ENCODE measurements at places on chromosomes 2 and 18.

GRCh38 chr2:156455361-156455975 lies 19.3 kb downstream of the GPD2 start:
- DNase-seq: no peak

DNA sequence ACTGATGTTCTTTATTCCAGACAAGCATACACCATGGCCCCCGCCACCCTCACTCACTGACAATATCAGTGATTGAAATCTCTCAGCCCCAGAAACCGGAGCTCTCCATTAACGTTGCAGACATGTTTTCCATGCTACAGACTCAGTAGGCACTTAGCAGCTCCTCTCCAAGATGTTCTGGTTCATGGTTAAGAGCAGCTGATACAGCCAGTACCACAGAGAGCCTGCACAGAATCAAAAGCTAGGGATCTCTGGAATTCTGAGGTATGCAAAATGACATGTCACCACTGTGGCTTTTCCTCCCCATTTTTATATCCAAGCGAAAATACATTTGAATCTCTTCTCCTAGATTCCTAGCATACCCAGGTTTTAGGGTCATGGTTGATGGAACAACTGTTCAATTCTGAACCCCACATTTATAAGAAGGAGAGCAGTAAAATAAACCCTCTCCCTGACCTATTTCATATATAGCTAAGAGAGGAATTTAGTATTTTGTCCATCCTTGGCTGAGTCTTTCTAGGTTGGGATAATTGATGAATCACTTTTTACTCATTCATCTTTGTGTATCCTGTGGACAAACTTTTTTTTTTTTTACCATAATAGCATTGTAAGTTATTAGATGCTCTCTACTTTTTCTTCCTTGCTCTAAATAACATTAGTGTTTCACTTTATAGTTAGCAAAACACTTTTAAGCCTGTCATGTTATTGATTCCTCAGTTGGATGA lies 488.4 kb upstream of the PIK3C3 start:
- DNase-seq: no peak

DNA sequence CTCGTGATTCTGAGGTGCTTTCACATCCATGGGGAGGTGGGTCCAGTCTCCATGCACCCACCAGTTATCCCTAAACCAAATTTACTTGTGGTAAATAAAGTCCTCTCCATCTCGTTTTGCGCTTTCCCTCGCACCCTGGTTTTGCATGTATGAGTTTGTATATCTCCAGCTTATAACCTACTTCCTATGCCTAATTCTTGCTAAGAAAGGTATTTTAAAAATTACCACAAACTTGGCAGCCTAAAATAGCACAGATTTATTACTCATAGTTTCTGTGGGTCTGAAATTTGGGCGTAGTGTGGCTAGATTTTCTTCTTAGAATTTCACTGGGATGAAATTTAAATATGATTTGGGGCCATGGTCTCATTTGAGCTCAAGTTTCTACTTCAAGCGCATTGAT lies 511.5 kb downstream of the NYAP2 start:
- no peak for DNase-seq

DNA sequence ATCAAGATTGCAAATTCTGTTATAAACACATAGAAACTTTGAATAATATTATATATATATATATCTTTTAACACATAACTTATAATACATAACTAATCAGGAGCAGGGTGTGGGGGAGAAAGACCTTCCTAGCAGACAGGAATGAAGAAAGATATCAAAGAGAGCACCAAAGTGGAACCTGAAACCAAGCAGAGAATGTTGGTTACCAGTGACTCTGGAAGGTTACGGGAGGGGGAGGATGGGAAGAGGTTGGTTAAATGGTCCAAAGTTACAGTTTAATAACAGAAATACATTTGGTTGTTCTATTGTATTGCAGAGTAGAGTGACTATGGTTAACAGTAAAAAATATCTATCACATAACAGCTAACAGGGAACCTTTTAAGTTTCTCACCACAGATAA lies 366.7 kb downstream of the LRRTM4 start:
- DNase-seq: no peak

GRCh38 chr2:73176205-73176880 lies 26.0 kb upstream of the NOTO start:
- no peak for DNase-seq

DNA sequence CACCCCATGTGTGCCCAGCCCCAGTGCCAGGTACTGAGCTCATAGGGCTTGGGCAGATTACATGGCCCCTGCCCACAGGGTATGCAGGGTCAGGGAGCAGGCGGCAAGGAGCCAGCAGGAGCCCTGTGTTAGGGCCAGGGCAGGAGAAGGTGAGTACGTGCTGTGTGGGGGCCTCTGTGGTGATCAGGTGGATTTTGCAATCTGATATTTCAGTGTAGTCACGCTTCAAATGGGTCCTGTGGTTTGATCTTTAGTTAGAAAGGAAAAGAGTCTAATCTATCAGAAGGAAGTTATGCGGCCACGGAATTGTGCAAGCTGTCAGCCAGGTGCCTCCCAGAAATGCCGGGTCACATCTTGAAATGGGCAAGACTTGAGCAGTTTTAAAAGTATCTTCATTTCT lies 13.9 kb downstream of the UBE2F start:
- DNase-seq: no peak

Data from cortex of kidney (tissue), 1 donor.